ENCODE measurements at places on chromosomes 3 and 15. TPM values are rescaled to one million over a fixed set of nuclear protein-coding genes. Genes with fewer than 3 reads are reported as not detected.

Gene EPHB1
- total RNA-seq: 0.28 TPM

Gene GABRR3
- 0.09 TPM for total RNA-seq

Gene CEMIP
- total RNA-seq: 466 TPM

Gene ISL2
- total RNA-seq: 0.37 TPM

Gene ITIH4
- total RNA-seq: 1.6 TPM

Gene RNU6-1
- total RNA-seq: not detected

Gene CDV3
- 131 TPM for total RNA-seq

All from smooth muscle cell of bladder (primary cell).